ENCODE measurements at places on chromosomes 2 and 18.

DNA sequence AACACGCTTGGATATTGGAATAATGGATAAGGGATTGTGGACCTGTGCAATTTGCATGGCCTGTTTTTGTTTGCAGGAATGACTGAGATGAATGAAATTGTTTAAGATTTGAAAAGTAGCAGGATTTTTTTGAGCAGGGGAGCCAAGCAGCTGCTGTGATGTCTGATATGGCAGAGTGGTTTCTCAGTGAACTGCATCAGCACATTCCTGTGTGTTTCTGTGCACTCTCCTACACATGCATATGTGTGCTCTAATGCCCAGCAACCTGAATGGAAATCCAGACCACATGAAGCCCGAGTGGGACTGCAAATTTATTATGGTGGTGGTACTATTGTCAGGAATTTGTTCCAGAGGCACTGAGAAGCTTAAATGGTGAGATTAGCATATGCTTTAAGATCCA, 161.7 kb downstream of the PARD3B start:
- DNase-seq = no peak

GRCh38 chr2:175431101-175431946, 249.8 kb upstream of the ATP5MC3 start:
- DNase-seq = peak; percentile 52

GRCh38 chr2:128809259-128809636, 490.6 kb upstream of the HS6ST1 start:
- DNase-seq = no peak

DNA sequence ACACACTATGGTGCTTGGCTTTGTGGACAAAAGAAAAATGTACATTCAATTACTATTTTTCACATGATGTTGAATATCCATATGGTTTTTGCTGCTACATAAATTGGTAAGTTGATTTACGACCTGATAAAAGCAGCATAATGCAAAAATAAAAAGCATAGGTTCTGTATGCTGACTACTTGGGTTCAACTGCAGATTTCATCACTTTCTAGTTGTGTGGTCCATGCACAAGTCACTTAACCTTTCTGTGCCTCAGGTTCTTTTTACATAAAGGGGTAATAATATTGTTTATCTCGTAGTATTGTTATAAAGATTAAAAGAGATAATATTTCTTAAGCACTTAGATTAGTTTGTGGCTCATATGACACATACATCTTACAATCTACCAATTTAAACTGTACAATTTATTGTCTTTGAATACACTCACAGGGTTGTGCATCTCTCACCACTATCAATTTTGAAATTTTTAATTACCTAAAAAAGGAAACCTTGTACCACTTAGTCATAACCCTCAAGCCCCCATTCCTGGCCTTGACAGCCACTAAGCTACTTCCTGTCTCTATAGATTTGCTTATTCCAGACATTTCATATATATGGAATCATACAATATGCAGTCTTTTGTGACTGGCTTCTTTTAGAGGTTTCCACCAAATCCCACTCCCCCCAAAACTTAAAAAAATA, 1443.9 kb downstream of the SUCLG1 start:
- no peak for DNase-seq

GRCh38 chr2:159188449-159188848, 98.1 kb downstream of the WDSUB1 start:
- DNase-seq = no peak

DNA sequence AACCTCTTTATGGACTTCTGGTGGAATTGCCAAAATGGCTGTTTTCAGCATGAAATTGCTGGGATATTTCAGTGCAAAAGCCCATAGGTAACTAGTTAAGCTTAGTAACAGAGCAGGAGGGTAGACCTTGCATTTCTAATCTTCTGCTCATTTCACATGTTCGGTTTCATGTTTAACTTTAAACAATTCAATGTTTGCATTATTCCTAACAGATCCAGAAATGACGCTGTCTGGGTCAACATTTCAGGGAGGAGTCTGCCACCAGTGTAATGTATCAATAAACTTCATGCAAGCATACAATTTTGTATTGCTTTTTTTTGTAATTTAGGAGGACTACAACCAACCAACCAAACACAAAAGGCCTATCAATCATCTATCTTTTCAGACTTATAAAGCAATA, 22.4 kb downstream of the CABYR start:
- no peak for DNase-seq

DNA sequence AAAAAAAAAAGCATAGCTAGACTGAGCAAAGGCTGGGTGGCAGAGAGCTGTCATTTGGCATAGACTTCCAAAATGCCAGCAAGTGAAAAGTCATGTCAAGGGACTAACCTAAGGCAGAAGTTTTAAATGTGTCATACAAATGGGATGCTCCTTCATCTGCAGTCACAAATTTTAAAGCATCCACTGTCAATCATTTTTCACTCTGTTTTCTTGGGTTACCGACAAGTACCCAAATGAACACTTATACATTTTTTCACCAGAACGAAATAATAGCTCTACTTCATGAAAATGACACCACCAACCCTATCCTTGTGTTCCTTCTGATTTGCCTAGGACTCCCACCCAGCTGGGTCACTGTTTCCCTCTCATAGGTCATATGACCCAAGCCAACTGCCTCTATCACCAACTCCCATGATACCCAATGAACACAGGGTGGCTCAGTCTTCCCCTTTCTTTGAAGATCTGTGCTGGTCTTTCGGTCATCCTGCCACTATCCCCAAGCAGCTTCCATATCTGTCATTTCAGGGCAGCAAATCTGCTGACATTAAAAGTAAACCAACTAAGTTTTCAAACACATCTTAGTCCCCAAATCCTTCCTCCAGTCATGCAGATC, 21.5 kb downstream of the KLF7 start:
- DNase-seq = no peak

- DNase-seq = peak; percentile 0
These were observed 123.9 kb upstream of the FAM136A start for GRCh38 chr2:70425682-70426301.

- no peak for DNase-seq
These were observed 175.2 kb downstream of the TGIF1 start for GRCh38 chr18:3624935-3625741.

DNA sequence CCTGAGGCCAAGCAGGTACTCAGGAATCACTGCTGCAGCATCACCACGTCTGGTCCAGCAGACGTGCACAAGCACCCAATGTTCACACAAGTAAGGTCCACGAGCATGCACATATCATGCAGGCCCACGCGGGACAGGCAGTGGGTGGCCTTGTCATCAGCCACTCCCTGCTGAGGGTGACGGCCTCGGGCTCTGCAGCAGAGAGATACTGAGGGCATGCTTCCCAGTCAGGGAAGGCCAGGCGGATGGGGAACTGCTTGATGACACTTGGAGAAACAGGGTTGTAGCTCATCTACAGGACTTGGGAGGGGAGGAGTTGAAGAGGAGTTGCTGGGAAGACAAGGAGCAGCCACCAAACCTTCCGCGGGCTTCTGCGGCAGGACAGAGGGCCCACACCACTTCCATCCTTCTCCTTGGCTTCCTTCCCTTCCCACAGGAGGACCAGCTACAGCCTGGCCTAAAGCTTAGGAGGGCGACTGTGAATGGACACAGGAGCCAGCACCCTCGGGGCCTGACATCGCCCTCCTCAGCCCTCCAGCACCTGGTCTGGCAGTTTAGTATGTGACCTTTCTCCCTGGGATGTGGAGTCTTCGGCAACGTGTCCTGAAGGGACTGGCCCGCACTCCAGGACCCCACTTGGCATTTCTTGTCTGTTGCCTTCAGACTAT, 15.2 kb downstream of the MFSD2B start:
- no peak for DNase-seq

- no peak for DNase-seq
These were observed 24.8 kb downstream of the DYNC1I2 start for GRCh38 chr2:171712051-171712450.

GRCh38 chr18:11324510-11324909, 175.1 kb upstream of the PIEZO2 start:
- DNase-seq = no peak

- DNase-seq = no peak
These were observed 253.0 kb upstream of the CNTNAP5 start for GRCh38 chr2:123771928-123772632.
